ENCODE measurements at places on chromosomes 7 and 10.

DNA sequence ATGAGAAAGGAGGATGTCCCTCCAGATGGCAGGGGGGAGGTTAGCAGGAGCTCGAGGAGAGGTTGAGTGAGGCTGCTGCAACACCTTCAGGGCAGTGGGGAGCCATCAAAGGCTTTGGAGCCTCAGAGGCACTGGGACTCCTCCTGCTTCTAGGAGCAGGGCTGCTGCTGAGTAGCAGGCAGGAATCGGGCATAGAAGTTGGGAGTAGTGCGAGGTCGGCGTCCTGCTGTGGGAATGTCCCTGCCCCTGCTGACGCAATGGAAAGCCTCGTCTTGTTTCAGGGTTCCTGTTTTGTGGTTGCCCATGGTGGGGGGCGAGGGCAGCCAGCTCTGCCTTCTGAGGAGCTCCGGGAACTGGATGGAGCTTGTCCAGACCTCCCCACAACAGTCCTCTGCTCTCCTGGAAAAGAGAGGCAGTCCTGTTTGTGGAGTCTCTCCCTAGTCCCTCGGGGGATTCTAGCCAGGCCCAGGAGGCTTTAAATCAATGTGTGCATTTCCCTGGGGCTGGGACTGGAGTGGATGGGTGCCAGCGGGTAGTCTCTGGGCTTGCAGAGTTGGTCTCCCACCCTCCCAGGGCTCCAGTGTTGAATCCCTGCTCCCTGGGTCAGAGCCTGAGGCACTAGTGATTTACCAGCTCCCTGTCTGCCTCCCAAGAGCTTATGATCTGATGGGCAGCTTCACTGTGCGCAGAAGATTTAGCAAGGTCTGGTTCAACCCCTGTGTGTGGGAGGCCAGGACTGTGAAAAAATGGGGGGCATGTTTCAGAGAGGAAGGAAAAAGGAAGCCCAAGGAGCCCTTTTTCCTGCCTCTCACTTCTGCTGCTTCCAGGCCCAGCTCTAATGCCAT lies 98.7 kb upstream of the PPIF start:
- DNase-seq = no peak

- peak; percentile 85 for DNase-seq
These were observed 3.8 kb upstream of the ALDH18A1 start for GRCh38 chr10:95660283-95660682.

GRCh38 chr7:20296444-20296843 lies 34.3 kb upstream of the ITGB8 start:
- peak; percentile 42 for DNase-seq

DNA sequence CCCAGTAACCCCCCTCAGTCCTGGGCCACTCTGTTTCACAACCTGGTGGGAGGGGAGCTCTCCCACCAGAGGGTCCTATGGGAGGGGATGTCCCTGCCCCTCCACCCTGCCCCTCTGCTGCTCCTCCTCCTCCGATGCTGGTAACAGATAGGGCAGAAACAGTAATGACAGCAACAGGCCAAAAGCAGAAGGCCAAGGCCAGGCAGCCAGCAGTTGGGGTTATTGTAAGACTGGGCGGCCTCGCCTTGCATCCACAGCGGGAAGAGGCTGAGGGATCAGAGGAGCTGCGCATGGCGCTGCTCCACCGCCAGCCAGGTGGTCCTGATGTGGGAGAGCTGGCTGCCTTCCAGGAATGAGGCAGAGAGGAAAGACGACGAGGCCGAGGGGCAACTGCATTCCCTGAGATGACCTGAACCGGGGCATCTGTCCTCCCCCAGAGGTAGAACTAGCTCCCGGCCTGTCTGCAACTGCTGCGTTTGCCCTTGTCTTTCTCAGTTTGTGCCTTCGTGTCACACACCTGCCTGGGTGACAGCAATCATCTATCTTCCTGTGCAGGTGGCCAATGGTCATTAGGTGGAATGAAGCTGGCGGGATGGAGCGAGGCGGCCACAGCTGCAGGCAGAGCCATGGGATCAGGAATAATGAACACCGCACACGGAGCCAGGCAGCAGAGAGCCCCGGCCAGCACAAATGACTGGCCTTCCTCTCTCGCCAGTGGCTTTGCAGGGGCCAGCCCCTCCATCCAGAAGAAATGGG lies 54.0 kb upstream of the CACUL1 start:
- DNase-seq = no peak

GRCh38 chr10:34444223-34445183 lies 370.6 kb downstream of the PARD3 start:
- DNase-seq = no peak

GRCh38 chr10:58782876-58783851 lies 270.5 kb downstream of the BICC1 start:
- no peak for DNase-seq

DNA sequence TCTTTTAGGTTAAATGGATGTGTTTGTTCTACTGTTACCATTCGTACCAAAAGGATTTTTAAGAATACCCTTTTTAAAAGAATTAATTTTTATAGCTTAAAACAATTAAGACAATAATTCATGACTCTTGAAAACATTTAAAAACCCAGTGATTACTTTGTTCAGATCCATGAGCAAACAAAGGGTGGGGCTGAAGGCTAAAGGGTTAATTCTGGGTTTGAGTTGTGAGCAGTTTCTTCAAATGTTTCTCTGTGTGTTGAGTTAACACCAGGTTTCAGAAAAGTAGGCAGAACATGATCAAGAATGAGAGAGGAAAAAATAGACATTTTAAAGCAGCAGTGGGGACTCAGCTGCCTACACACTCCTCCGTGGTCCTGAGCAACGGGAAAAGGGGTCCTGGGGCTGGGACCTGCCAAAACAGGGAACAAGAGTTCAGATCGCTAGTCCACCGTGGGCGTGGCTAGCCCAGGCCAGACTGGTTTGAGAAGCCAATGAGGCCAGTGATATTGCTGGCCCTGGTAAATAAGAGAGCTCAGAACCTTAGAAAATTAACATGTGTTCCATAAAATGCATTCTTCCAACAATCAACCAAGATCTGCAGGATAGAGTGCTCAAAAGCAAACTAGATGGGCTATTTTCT lies 14.9 kb upstream of the EZH2 start:
- no peak for DNase-seq

DNA sequence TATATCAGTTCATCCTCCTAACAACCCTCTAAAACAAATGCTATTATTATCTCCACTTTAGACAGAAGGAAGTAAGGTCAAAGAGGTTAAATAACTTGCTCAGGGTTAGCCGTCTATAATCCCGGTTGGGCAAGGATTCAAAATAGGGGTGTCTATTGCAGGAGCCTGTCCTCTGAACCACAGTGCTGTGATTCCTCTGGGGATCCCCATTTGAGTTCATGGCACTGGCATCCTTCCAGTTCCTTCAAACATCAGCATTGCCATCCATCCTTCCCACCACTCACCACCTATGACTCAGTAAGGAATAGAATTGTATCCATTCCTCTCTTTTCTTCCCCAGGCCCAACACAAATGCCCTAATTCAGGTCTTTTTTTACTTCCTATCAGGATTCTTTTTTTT lies 25.6 kb downstream of the HPS6 start:
- DNase-seq = peak; percentile 54

GRCh38 chr7:47516985-47517600 lies 64.8 kb downstream of the TNS3 start:
- no peak for DNase-seq

DNA sequence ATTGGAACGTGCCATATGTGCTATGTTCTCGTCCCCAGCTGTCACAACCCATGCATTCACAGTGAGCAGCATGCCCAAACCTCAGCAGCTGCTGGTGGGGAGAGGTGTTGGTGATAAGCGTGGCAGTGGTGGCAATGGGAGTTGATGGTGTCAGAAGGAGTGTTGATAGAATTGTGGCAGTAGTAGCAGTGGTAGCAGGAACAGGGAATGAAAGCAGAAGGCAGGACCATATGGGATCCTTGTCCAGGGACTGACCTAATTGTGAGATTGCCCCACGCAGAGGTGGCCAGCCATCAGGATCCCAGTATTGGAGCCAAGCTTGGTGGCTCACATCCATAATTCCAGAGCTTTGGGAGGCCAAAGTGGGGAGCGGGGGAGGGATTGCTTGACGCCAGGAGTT lies 276.3 kb downstream of the GALNT17 start:
- DNase-seq = no peak

GRCh38 chr7:4612237-4612636 lies 69.9 kb upstream of the FOXK1 start:
- DNase-seq = no peak

GRCh38 chr7:106848851-106849442 lies 16.1 kb upstream of the PIK3CG start:
- peak; percentile 99 for DNase-seq

- DNase-seq = no peak
These were observed 81.4 kb upstream of the PODXL start for GRCh38 chr7:131637859-131638258.

GRCh38 chr7:111256391-111256790 lies 165.5 kb downstream of the LRRN3 start:
- DNase-seq = no peak

DNA sequence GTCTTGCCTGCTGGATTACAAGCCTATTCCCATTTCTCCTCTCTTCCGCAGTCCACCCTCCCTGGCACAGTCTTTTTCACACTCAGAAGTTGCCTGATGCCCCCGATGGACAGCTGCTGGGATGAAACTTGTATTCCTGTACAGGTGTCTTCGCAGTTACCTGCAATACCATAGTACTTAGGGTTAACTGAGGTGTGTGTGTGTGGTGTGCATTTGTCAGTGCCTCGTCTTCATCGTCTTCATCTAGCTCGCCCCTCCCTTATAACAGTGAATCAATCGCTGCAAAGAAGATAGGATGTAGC lies 11.0 kb downstream of the NXPH1 start:
- no peak for DNase-seq

GRCh38 chr7:68678196-68678595 lies 920.1 kb upstream of the AUTS2 start:
- DNase-seq = no peak

DNA sequence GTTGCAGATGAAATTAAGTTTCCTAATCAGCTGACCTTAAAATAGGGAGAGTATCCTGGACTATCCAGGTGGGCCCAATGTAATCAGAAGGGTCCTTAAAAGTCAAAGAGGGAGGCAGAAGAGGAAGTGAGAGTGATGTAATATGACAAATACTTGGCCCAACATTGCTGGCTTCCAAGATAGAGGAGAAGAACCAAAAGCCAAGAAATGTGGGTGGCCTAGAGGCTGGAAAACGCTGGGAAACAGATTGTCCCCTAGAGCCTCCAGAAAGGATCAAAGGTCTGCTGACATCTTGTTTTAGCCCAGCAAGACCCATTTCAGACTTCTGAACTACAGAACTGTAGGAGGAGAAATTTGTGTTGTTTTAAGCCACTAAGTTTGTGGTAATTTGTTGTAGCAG lies 79.7 kb upstream of the NOBOX start:
- no peak for DNase-seq

- peak; percentile 100 for DNase-seq
These were observed 224.3 kb upstream of the IGFBP3 start for GRCh38 chr7:46145412-46145811.

DNA sequence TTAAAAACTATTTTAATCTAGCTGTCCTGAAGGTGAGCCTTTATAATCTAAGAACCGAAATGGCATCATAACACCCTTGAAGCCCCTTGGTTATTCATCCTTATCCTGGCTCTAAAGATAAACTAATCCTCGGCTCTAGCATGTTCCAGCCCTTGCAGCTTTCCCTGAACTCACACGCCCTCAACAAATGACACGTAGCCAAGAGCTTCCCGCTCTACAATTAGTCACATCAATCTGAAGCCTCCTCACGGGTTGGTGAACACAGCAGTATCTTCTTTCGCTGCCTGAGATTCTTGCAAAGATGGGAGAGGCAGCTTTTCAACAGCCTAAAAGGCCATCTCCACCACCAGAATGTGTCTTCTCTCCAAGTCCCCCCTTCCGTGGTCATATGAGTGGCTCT lies 4.1 kb downstream of the FRMD4A start:
- DNase-seq = peak; percentile 59

DNA sequence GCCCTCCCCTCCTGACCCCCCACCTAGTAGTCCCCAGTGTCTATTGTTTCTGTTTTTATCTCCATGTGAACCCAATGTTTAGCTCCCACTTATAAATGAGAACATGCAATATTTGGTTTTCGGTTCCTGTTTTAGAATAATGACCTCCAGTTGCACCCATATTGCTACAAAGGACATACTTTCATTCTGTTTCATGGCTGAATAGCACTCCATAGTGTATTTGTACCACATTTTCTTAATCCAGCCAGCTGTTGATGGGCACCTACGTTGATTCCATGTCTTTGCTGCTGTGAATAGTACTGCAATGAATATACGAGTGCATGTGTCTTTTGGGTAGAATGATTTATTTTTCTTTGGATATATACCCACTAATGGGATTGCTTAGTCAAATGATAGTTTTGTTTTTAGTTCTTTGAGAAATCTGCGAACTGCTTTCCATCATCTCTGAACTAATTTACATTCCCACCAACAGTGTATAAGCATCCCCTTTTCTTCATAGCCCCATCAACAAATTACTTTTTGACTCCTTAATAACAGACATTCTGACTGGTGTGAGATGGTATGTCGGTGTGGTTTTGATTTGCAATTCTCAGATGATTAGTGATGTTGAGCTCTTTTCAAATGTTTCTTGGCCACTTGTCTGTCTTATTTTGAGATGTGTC lies 128.4 kb upstream of the PHYHIPL start:
- DNase-seq = no peak

DNA sequence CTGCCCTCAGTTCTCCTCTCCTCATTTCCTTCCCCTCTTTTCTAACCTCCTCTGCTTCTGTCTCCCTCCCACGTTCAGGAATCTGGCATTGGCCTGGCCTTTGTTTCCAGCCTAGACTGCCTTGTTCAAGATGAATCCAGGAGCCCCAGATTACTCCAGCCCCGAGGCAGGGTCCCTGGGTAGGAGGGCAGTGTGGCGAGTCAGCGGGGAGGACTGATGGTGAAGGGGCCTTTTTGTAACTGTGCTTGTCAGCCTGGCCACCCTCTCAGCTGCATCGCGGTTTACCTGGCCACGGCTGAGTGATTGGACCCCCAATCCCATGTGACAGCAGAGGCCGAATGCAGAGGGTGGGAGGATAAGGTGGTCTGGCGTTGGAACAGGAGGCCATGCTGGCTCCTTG lies 96.1 kb upstream of the SHH start:
- no peak for DNase-seq

GRCh38 chr10:78700413-78700812 lies 368.4 kb upstream of the ZMIZ1 start:
- DNase-seq = peak; percentile 92

- DNase-seq = no peak
These were observed 168.0 kb upstream of the PHYHIPL start for GRCh38 chr10:59008452-59008851.

DNA sequence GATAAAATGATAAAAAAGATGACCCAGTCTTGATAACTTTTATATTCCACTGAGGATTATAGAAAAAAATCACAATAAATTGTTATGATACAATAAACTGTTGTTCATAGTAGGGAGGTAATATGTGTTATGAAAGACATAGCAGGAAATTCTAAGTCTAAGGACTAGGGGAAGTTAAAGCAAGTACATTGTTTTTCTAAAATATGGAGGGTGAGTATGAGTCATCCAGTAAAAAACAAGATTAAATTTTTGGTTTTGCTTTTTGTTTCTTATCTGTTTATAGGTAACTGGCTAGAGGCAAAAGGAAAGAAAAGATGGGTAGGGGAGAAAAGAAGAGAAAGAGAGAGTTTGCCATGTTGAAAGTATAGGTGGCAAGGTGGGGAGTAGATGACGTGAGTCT lies 188.4 kb downstream of the POLR1F start:
- DNase-seq = no peak

GRCh38 chr10:101671453-101671852 lies 23.5 kb downstream of the FBXW4 start:
- DNase-seq = no peak

Measured in kidney tubule cell (primary cell).